Stimulated activated CD8-positive, alpha-beta memory T cell treated with anti-CD3 and anti-CD28 coated beads, Interleukin-4, amount 100 ng/mL, for 4 hours (primary cell): ENCODE measurements at places on chromosomes 16 and 17.

- no peak for DNase-seq
Observed at GRCh38 chr16:29028457-29029167, 43.8 kb downstream of the LAT start.

DNA sequence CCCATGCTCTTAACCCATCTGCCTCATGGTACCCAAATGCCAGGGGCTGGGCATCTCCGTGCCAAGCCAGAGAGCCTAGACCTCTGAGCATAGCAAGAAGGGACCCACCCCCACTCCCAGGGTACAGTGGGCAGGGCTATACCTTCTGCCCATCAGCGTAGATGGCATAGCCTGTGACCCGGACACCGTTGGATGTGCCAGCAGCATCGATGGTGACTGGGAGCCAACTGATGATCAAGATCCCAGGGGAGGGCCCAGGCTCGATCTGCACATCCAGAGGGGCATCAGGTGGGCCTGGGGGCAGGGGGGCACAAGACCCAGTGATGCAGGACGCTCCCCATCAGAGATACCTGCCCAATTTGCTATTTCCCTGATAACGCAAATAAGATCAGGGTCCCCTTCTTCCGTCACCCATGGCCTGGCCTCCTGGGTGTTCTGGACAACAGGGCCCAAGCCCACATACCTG is 17.1 kb downstream of the TSPOAP1 start:
- DNase-seq = no peak

DNA sequence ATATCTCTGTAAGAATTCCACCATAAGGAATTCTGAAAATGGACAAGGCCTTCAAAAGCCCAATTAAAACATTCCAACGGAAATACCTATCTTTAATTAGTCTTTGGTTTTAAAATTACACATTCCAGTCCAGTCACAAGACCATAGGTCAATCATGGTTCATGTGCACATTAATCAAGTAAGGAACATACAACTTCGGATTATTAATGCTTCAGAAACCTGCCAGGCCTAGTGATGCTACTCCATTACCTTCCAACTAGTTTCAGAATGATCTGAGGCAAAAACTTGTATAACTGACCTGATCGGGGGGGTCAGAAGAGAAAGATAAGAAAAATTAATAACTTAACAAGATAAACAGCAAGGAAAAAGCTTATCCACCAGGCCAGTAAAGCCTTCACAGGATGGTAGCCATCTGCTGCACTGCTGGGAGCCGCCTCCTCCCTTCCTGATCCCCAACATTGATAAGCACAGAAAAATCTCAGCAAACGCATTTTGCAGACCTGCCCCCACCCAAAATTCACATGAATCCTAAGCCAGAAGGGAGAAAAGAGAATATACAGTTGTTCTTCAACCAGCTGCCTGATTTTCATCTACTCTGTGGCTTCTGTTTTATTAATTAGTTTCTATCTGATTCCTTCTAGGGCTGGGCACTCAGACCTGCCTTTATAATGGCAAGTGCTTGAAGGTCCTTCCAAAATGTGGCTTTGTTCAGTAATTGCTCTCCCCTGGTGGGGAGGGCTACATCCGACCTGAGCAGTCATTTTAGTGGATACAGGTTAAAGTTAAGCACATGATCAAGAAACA is 6.0 kb downstream of the SDR42E1 start:
- no peak for DNase-seq

GRCh38 chr17:60165971-60166370 is 16.2 kb downstream of the CA4 start:
- no peak for DNase-seq

- DNase-seq = no peak
Observed at GRCh38 chr17:79006794-79007503, 2.6 kb downstream of the CANT1 start.
